A549 (cell line): ENCODE measurements at places on chromosomes 1 and 21.

GRCh38 chr1:155069551-155070157 is 6.1 kb downstream of the EFNA4 start:
- DNase-seq = no peak

DNA sequence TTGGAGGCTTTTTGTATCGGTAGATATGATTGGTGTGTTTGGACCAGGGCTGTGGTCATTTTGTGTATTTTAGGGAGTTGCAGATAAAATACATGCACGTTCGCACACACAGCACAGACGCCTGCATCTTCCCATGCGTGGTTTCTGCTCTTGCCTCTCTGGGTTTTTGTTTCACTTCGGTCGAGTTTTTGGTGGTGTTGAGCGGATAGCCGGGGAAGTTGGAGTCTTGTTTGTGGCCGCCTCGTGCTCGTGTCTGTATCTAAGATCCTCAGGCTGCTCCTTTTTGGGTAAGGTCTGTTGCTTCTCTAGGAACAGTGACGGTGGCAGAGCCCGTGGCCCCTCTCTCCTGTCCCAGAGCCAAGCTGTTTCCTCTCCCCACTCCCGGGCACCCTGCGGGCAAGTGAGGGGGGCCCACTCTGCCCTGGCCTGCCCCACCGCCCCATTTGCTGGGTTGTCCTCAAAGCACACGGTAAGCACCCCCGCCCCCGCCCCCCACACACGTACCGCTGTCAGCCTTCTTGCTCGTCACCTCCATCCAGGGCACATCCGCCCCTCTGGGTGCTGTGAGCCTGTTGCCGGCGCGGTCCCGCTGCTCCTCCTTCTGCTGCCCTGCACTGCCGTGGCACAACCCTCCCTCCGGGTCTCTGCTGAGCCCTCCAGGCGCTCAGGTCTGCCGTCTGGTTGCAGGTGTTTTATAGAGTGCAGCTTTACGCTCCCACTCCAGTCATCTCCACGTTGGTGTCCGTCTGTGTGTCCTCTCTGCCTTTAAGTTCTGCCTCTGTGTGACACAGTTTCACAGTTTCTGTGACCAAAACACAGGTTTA is 51.9 kb downstream of the AGPAT3 start:
- no peak for DNase-seq

DNA sequence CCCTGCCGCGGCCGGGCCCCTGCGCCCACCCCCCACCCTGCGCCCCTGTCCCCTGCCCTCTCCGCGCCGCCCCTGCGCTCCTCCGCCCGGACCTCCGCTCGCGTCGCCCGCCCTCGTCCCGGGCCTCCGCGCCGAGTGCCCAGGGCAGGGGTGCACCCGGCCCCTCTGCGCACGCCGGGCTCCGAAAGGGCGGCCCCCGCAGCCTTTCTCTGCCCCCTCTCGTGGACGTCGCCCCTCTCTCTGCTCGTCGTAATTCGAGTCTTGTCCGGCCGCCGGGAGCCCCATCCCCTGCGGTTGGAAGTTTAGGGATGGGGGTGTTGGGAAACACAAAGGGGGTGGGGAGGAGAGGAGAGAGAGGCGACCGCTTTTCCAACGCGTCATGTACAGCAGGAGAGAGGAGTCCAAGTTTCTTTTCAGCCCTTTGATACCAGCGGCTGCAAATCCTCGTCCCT is 407 bp downstream of the GALNT2 start:
- DNase-seq = peak; percentile 36

GRCh38 chr1:162956922-162957321 is 95.9 kb upstream of the CCDC190 start:
- DNase-seq = no peak
